ENCODE measurements at places on chromosomes 4 and X. TPM values are rescaled to one million over a fixed set of nuclear protein-coding genes. Genes with fewer than 3 reads are reported as not detected.

Gene RBBP7
- 168 TPM for total RNA-seq

Gene SYTL4
- total RNA-seq: 3.9 TPM

Gene CFP
- total RNA-seq: 1.2 TPM

Gene NWD2
- total RNA-seq: not detected

Gene GATB
- total RNA-seq: 12.4 TPM

Gene WNK3
- total RNA-seq: 0.01 TPM

Gene FRMPD3
- total RNA-seq: 0.05 TPM

Gene COX7B2
- total RNA-seq: not detected

Gene ALAS2
- not detected for total RNA-seq

Gene IDUA
- 13.4 TPM for total RNA-seq

Gene PCDH18
- total RNA-seq: not detected

Gene OPN1MW3
- not detected for total RNA-seq

Gene NAP1L3
- 0.43 TPM for total RNA-seq

Gene PIM2
- total RNA-seq: 8.5 TPM

Gene NDUFC1
- 75.7 TPM for total RNA-seq

Gene HTN3
- not detected for total RNA-seq

All from A549 treated with Mapracorat at 1 μM for 4 hours (cell line).